ENCODE measurements at places on chromosomes 2 and 18. TPM values are rescaled to one million over a fixed set of nuclear protein-coding genes. Genes with fewer than 3 reads are reported as not detected.

The NCL gene
- 211 TPM for total RNA-seq

The DPP10 gene
- total RNA-seq = not detected

The KCMF1 gene
- 69.9 TPM for total RNA-seq

The METTL4 gene
- total RNA-seq = 8.0 TPM

The SCN9A gene
- total RNA-seq = 18.9 TPM

The KLHL14 gene
- 0.38 TPM for total RNA-seq

The GPR155 gene
- total RNA-seq = 12.7 TPM

The M1AP gene
- total RNA-seq = 3.9 TPM

The SPC25 gene
- not detected for total RNA-seq

The ANO7 gene
- total RNA-seq = 0.66 TPM

The COBLL1 gene
- total RNA-seq = 123 TPM

The PAX8 gene
- total RNA-seq = 4.2 TPM

The SIX2 gene
- 3.8 TPM for total RNA-seq

The HOXD8 gene
- total RNA-seq = 8.0 TPM

The KLHL30 gene
- total RNA-seq = 1.9 TPM

The GEN1 gene
- 4.8 TPM for total RNA-seq

The ZDBF2 gene
- 6.6 TPM for total RNA-seq

The LINC00305 gene
- not detected for total RNA-seq

The FBLN7 gene
- total RNA-seq = 13.0 TPM

The AMER3 gene
- total RNA-seq = not detected

The PLB1 gene
- total RNA-seq = 1.5 TPM

The TXNDC2 gene
- 0.33 TPM for total RNA-seq

The VIT gene
- 48.2 TPM for total RNA-seq

The FSHR gene
- not detected for total RNA-seq

The HADHA gene
- total RNA-seq = 162 TPM

The NOP58 gene
- total RNA-seq = 66.7 TPM

The IGFBP5 gene
- total RNA-seq = 661 TPM

The SERPINB11 gene
- total RNA-seq = not detected

The YES1 gene
- total RNA-seq = 101 TPM

The LYPD6 gene
- under 0.01 TPM for total RNA-seq

The GALNT5 gene
- 0.16 TPM for total RNA-seq

The ABCG5 gene
- total RNA-seq = not detected

The DSG2 gene
- 39.9 TPM for total RNA-seq

The ATP6V1B1 gene
- total RNA-seq = not detected

The CNGA3 gene
- total RNA-seq = not detected

The CAVIN2 gene
- 120 TPM for total RNA-seq

The OTOS gene
- not detected for total RNA-seq

The PTGR3 gene
- total RNA-seq = 28.4 TPM

The ANKRD62 gene
- total RNA-seq = not detected

The LYG2 gene
- not detected for total RNA-seq

The CLEC4F gene
- total RNA-seq = 0.38 TPM

The RAB6C gene
- total RNA-seq = not detected

The PMAIP1 gene
- total RNA-seq = 1.4 TPM

The GLI2 gene
- total RNA-seq = 1.2 TPM
